ENCODE measurements at places on chromosomes 5 and 9.

DNA sequence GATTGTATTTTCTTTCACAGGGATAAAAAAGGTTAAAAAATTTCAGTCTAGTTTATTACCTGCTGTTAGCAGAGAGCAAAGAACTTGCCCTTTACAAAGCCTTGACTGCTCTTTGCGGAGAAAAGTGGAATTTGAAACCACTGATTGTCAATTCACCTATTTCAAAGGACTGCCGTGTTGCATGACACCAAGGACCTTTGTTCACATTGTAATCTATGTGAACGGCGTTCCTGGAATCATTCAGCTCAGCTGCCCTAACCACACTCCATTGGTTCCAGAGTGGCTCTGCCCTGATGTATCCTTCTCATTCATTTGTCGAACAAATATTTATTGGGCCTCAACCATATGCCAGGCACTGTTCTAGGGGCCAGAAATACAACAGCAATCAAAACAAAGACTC is 377.5 kb upstream of the RFX3 start:
- DNase-seq = no peak

DNA sequence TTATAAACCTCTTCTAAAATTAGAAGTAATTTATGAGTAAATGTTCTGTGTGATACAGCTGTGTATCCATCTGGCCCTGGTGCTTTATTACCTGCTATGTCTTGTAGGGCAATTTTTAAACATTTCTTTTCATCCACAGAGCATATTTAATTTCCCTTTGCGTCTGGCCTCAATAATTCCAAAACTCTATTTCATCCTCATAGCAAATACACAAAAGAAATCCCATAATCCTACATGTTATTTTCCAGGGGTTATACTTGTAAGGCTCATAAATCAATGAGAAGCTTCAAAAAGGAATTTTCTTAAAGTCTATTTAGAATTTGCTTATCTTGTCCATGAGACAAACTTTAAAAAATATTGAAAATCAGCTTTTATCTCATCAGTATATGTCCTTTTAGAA is 167.0 kb downstream of the TTC39B start:
- DNase-seq = no peak

- DNase-seq = no peak
Observed at GRCh38 chr9:2059274-2059929, 44.3 kb downstream of the SMARCA2 start.

GRCh38 chr9:125475385-125475784 is 213.8 kb downstream of the GAPVD1 start:
- no peak for DNase-seq

- DNase-seq = no peak
Observed at GRCh38 chr5:133930061-133930812, 38.2 kb downstream of the C5orf15 start.

DNA sequence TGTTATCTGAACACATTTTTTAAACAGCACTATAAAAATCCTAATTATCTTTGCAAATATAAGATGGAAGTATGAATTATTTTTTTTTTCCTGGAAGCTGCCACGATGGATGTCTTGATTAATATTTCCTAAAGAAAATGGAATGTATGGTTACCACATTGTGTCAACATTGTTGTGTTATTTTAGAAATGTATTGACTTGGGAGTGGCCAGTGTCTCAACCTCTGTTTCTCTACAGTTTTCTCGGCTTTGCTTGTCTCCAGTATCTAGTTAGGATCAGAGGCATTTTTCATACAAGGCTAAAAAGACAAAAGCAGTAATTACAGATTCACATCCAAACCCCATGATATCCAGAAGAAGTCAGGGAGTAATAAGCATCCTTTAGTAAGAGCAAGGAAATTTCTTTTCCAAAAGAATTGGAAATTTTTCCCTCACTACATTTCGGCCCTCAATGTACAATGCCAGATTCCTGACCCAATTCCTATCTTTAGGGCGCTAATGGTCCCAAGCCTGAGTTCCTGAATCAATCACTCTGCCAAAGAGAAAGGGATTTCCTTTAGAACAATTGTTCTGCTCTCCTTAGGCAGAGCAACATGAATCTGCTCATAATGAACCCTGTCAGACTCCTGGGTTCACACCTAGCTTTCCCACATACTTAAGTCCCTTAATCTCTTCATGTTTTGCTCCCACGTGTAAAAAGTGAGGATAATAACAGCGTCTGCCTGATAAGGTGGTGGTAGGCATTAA is 111.7 kb downstream of the EDIL3 start:
- no peak for DNase-seq

GRCh38 chr5:179343719-179344430 is 1.4 kb downstream of the ADAMTS2 start:
- DNase-seq = no peak

- no peak for DNase-seq
Observed at GRCh38 chr5:180873615-180874520, 12.8 kb upstream of the ZFP62 start.

DNA sequence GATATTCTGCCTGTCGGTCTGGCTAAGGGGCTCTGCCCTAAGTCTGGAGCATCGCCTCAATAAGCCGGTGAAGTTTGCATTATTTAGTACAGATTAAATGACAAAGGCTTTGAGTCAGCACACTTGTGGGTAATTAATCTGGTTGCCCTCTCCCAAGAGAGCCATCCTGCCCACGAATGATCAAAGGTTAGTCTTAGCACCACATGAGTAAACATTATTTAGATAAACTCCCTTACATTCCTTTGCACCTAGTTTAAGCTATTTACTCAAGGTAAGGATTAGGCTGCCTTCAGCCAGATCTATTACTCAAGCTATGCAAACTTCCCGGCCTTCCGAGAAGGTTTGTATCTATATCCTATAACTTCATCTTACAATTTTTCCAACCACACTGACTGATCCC is 572.1 kb downstream of the CHSY3 start:
- no peak for DNase-seq

- DNase-seq = no peak
Observed at GRCh38 chr5:38831909-38832308, 13.9 kb upstream of the OSMR start.

GRCh38 chr5:80238097-80238496 is 17.8 kb downstream of the SERINC5 start:
- no peak for DNase-seq

DNA sequence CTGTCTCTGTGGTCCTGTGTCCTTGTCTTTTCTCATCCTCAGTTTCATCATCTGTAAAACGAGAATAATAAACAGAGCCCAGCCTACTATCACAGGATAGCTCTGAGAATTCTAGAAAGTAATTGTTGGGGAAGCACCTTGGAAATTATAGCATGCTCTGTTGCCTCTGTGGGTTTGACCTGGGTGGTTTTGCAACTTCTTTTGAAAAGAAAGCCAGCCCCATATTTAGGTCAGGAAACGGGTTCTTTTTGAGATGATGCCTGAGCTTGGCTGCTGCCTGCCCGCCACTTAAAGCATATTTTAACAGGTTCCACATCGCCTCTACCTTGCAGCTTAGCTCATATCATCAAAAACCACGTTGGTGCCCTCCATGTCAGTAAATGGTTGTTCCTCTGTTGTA is 111.1 kb downstream of the TLR4 start:
- DNase-seq = no peak

DNA sequence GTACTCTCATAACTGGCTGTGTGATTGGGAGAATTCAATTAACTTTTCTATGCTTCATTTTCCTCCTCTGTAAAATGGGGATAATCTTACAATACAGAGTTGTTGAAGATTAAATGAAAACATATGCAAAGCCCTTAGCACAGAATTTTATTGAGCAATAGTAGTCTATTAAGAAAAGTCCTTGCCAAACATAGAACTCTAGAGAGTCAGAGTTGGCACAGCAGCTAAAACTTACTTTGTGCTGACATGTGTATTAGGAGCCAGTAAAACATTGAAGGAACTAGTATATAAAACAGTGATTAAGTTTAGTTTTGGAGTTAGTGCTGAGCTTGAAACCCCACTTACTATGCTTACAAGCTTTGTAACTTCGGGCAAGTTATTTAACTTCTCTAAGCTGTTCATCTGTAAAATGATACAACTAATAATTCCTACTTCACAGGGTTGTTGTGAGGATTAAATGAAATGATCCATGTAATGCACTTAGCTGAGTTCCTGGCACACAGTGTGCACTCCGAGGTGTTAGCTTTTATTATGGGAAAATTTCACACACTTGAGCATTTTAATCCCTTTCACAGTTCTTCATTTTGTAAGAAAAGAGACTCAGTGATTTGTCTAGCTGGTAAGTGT is 20.0 kb upstream of the GRIN3A start:
- no peak for DNase-seq

DNA sequence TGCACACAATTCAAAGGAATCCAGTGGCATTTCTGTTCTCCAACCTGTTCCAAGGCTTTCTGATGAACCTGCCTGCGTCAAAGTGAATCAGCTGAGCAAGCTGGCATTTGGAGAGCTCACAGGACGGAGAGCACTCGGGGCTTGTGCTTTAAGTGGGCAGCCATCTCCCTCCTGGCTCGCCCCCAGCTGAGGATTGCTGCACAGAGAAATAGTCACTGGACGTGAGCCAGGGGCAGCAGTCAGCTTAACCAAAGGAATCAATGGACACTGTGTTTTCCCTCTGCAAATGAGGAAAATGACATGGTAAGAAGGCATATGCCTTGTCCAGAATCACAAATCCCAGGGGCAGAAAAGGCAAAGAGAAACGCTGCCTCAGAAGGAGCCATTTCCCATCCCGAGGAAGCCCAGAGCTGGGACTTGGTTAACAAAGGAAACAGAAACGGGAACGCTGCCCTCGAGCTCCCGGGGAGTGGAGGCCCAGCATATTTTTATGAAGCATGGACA is 299.4 kb downstream of the ZSWIM6 start:
- no peak for DNase-seq

DNA sequence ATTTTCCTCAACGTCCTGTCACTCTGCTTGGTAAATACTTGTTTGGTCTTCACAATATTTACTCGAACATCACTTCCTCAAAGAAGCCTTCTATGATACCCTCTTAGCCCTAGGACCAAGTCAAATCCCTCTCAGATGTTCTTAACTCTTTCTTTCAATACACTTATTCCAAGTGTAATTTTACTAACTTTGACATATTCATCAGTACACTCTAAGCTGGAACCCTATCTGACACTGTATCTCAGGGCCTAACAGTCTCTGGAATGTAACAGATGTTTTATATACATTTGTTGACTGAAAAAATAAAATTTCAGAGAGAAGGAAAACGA is 19.6 kb downstream of the SIL1 start:
- DNase-seq = no peak

GRCh38 chr5:91219803-91220371 is 163.2 kb downstream of the ARRDC3 start:
- DNase-seq = no peak

DNA sequence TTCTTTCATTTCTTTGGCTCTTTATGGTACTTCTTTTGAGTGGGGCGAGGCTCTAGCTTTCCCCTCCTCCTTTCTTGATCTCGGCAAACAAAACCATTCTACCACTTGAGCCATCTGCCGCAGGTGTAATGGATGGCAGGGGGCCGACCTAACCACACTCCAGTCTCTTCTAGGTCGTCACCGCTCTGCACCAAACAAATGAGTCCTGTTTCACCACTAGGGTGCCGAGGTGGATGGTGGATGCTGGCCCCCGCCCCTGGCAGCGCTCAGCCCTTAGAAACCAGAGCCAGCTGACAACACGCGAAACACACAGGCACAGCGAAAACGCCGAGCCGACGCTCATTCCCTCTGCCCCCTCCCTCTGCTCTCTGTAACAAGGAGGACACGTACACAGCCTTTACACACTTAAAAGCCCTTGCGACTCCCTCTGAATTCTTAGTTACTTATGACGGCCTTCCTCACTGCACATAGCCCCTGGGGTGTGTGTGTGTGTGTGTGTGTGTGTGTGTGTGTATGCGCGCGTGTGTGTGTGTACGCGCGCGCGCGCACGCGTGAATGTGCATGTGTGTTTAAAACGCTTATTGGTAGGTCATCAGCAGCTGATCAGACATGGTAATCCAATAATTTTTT is 199.4 kb downstream of the MEF2C start:
- DNase-seq = no peak

GRCh38 chr9:97046228-97046627 is 7.3 kb upstream of the CTSV start:
- peak; percentile 35 for DNase-seq

- no peak for DNase-seq
Observed at GRCh38 chr9:27591093-27591492, 17.8 kb upstream of the C9orf72 start.

DNA sequence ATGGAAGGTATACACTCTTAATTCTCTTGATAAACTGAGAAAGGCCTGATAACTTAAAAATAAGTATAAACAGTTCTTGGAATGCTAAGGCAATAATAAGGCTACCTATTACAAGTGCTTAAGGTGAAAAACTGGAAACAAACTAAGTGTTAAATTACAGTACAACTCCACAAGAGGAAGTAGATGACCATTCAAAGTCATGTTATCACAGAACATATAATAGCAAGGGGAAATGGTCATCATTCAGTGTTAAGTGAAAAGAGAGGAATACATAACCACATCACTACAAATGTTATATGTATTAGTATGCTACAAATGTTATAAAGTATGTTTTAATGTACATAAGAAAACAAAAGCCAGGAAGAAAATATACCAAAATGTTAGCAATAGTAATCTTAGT is 135.9 kb downstream of the CCDC192 start:
- DNase-seq = no peak

DNA sequence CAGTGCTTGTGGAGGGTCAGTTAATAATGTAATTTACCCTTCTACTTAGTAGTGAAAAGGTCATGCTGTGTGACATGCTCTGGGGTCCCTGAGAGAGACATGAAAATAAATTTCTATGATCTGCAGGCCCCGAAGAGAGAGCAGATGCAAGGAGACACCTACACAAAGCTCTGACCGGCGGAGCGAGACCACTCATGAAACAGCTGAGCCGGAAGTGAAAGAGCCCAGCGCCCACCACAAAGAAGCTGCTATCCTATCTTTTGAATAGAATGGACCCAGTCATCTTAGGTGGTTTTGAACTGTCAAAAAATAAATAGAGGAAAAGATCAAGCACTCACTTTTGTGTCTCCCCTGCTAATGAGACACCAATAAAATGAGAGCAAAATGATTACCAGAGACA is 190.0 kb downstream of the MED10 start:
- DNase-seq = no peak

All from T47D (cell line).